ENCODE measurements at places on chromosomes 3 and 15.

DNA sequence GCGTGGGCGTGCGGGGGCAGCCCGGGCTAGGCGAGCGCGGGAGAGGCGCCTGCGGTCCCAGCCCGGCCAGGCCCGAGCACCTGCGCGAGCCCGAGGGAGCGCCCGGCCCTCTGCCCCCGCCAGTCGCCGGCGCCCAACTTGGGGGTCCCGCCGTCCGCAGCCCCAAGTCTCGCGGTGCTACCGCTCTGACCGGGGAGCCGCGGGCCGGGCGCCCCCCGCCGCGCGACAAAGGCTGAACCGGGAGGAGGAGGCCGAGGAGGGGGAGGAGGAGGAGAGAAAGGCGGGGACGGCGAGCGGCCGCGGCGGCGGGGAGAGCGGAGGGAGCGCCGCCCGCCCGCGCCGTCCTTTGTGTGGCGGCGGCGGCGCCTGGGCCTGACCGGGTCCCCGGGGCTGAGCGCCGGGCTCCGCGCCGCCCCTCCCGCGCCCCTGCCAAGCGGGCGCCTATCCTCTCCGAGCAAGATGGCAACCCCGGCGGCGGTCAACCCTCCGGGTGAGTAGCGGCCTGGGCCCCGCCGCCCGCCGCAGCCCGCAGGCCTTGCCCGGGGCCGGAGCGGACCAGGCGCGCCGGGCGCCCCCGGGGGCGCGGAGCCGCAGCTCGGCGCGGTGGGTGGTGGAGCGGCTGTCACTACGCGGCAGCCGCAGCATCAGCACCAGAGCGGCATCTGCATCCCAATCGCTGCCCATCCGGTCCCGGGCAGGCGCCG lies at the start of gene ARNT2:
Gene ARNT2, plus strand, starts transcription at position 326 of the 704 bp plus-strand sequence. Its CDS starts 134 bp downstream, at position 460.
- DNase-seq, result no peak

- DNase-seq, result no peak
Measured at GRCh38 chr15:75104804-75105557, 81.6 kb downstream of the PPCDC start.

- DNase-seq, result no peak
Measured at GRCh38 chr3:115628075-115628412, 4.7 kb downstream of the GAP43 start.

GRCh38 chr3:191020730-191021396 lies 158.4 kb upstream of the GMNC start:
- DNase-seq, result no peak

- DNase-seq, result no peak
Measured at GRCh38 chr3:41092844-41093243, 106.5 kb upstream of the CTNNB1 start.

- DNase-seq, result no peak
Measured at GRCh38 chr15:77064539-77065308, 6.2 kb downstream of the TSPAN3 start.

DNA sequence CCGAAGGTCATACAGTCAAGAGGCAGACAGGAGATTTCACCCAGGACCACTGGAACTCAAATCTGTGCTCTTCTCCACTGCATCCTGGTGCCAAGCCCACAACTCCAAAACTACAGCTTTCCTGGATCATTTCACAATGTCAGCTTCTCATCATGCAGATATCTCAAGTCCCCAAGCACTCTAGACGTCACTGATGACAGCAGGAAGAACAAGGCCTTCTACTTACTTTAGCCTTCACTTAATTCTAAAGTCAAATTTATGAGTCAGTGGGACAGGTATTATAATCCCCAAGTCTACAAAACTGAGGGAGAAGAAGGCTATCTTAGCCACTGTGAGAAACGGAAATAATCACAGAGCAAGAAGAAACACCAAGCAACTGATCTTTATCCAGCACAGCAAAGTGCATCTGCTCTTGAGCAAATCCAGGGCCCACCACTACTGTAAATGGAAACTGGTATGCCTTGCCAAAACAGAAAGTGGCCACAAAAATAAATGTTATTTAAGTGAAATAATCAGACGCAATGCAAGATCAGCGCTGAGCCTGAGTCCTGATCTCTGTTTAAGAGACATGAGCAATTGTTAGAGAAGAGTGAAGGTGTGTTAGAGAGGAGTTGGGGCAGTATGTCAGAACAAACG lies 928 bp downstream of the RAD18 start:
- no peak for DNase-seq
